ENCODE measurements at places on chromosomes 2 and 18.
A peak's percentile ranks its signal among the peaks of the same experiment; 100 is the strongest.

DNA sequence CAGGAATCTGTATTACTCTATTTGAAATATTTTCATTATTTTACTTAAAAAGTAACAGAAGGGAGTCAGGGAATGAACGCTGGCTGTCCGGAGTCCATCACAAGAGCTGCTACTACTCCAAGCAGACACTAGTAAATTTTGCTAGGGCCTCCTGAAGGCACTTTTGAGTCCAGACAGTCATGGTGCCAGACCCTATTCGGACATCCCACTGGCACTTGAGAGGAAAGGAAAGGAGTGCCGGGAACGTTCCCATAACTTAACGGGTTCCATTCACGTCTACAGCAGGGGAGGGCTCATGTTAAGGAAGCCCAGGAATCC, 563 bp upstream of the GMCL1 start:
- no peak for DNase-seq

- no peak for DNase-seq
Measured at GRCh38 chr2:237527766-237528165, 38.6 kb upstream of the PRLH start.

GRCh38 chr2:167388497-167388896, 500.2 kb downstream of the XIRP2 start:
- no peak for DNase-seq

- DNase-seq: no peak
Measured at GRCh38 chr2:205054789-205055188, 509.5 kb downstream of the PARD3B start.

DNA sequence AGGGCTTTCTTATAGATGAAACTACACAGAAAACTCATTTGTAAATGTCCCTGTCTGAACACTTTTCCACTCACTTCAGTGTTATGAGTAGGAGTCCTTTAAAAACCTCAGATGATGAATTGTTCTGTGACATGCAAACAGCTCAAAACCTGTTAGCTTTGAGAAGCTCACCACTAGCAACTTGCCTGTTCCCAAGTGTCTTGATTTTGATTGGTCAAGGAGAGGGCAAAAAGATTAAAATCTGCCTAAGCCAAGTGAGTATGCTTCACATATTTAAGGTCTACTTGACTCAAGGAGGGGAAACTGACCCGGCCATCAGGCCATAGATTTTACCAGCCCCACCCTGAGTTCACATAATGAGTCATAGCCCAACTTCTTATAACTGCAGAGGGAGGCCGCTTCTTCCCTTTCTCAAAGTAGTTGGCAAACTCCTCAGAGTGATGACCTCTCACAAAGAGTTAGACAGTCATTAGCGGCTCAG, 45.2 kb upstream of the MEIS1 start:
- DNase-seq: no peak

- no peak for DNase-seq
Measured at GRCh38 chr18:77906103-77906892, 656.6 kb downstream of the GALR1 start.

- DNase-seq: no peak
Measured at GRCh38 chr2:100786297-100786658, 33.7 kb upstream of the NPAS2 start.

DNA sequence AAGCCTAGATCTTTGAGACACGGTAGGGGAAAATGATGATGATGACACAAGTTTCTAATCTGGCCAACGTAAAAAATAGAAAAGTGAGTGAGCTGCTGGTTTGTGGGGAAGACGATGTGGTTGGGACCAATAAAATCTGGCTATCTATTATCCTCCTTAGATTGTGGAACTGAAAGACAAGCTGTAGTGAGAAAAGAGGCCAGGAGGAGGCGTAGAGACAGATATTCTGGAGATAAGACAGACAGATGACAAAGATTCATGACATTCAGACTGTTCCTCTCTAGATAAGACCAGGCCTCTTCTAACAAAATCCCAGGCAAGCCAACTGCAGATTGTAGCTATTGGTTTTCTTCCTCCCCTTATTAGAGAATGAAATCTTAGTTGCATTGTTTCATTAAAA, 376.3 kb upstream of the UBE2E3 start:
- no peak for DNase-seq

- DNase-seq: peak; percentile 12
Measured at GRCh38 chr2:199488772-199489400, 31.1 kb upstream of the SATB2 start.

GRCh38 chr2:9032536-9033255, 29.2 kb upstream of the MBOAT2 start:
- no peak for DNase-seq

DNA sequence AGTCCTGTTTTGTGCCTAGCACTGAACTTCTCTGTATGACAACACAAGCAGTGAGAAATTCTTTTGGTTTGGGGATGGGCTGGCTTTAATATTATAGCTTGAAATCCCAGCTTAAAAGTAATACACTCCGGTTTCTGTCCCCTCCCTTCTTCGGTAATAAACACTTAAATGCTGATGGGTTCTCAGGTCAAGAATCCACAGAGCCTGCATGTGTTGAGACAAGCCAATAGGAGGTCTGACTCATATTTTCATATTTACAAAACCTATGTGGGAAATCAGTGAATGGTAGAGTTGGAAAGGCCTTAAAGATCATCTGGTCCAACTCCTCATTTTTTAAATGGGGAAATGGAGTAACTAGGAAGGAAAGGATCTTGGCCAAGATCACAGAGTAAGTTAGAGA, 47.5 kb downstream of the VSNL1 start:
- DNase-seq: no peak

DNA sequence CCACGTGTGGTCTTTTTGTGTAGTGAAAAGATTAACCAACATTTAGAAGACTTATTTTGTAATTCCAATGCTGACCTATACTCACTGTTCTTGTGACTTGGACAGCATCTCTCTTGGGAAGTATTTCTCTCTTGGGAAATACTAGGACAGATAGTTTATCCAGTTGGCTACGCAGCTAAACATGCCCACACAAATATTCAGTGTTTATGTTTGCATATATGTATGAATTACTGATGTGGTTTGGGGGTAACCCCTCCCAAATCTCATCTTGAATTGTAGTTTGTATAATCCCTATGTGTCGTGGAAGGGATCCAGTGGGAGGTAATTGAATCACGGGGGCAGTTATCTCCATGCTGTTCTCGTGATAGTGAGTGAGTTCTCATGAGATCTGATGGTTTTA, 2062.3 kb upstream of the CELF4 start:
- DNase-seq: no peak

DNA sequence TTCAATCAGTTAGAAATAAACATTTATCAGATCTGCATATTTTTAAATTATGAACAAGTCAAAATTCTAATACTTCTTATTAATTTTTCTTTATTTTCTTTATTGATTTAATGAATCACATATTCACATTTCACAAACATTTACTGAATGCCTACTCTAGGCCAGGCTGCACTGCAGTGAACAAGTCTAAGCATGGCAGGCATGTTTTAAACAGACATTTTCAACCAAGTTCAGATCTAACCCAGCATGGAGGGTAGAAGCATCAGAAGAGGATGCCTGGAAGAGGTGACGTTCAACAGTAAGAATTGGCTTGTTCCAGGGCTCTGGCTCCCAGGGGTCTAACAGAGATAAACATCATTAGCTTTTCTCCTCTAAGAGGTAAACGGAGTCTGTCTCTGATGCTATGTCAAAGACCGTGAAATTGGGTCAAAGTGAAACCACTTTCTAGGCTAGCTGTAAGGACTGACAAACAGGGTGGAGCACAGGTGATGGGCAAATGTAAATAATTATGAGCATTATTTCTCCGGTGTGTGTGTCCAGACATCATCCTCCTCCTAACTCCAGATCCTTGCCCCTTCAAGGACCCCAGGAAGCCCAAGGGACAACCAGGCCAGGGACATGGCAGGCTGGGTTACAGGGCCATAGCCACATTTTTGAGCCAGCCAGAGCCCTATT, 50.6 kb downstream of the UNC50 start:
- no peak for DNase-seq

- DNase-seq: no peak
Measured at GRCh38 chr2:214103276-214104001, 307.4 kb upstream of the VWC2L start.

DNA sequence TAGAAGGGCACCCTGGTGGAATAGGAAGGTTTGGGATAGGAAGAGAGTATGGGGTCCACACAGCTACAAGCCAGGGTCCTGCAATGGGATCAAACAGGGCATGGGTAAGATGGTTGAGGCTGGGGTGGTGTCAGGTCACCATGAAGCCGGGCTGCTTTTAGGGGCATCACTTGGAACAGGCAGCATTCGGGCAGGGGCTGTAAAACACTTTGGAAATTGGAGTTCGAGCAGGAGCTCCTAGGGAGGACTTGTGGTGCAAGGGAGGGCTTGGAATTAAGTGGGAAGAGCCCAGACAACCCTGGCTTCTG, 47.1 kb upstream of the PLB1 start:
- no peak for DNase-seq

All from stimulated activated CD8-positive, alpha-beta memory T cell treated with anti-CD3 and anti-CD28 coated beads, Interleukin-7, amount 100 ng/mL, for 4 hours (primary cell).